H1 (cell line): ENCODE measurements at places on chromosomes 16 and 17.

DNA sequence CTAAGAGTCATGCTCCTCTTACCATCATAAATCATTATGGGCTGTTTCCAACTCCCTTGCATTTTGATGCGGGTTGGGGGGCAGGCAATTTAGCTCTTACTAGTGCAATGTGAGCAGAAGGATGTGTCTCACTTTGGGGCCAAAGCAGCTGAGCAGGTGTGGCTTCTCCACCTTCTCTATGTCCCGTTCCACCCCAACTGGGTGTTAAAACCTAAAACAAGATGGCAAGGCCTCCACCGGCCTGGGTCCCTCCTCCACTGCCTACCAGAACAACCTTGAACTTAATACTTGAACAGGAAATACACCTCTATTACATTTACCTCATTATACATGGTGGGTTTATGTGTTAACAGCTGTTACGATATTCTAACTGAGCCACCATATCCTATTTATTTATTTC lies 52.8 kb downstream of the TOX3 start:
- no peak for DNase-seq

- DNase-seq, result no peak
Measured at GRCh38 chr16:4709481-4709880, 16.1 kb downstream of the NUDT16L1 start.

DNA sequence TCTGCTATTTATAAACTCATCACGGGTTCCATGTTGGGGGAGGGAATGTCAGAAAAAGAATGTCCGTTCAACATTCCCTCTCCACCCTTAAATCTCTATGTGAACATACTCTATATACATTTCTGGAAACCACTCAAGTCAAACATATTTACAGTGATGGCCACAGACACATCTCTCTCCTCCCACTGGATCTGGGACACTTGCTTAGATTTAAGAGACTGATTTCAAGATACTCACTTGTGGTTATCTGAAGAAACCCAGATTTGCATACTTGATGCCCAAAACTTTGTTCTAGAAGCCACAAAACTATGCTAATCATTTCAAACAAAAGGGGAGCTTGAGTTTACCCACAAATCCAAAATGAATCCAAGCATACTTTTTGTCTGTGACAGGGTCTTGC lies 182.9 kb upstream of the SOX9 start:
- no peak for DNase-seq

DNA sequence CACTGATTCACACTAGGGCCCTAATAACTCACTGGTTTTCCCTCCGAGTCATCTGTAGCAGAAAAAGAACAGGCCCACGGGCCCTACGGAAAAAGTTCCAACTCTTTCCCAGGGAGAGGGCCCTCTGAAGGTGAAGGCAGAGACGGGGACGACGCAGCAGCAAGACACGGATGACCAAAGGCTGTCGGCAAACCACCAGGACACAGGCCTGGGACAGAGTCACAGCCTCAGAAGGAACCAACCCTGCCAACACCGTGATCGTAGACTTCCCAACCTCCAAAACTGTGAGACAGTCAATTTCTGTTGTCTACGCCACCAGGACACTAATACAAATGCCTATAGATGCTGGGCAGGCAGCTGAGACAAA lies 5.2 kb upstream of the SPHK1 start:
- no peak for DNase-seq

- DNase-seq, result no peak
Measured at GRCh38 chr17:33073416-33073815, 81.8 kb downstream of the SPACA3 start.

DNA sequence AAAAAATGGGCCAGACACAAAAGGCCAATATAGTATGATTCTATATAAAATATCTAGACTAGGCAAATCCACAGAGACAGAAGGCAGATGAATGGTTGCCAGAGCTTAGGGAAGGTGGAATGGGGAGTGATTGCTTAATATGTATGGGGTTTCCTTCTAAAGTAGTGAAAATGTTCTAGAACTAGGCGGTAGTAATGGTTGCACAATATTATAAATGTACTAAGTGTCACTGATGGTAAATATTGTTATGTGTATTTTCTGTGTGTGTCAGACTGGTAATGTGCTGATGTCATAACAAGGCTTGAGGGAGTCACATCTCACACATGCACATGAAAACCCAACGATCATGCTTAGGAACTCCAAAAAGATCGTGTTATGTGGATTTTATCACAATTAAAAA lies 106.9 kb upstream of the SIAH1 start:
- DNase-seq, result no peak

DNA sequence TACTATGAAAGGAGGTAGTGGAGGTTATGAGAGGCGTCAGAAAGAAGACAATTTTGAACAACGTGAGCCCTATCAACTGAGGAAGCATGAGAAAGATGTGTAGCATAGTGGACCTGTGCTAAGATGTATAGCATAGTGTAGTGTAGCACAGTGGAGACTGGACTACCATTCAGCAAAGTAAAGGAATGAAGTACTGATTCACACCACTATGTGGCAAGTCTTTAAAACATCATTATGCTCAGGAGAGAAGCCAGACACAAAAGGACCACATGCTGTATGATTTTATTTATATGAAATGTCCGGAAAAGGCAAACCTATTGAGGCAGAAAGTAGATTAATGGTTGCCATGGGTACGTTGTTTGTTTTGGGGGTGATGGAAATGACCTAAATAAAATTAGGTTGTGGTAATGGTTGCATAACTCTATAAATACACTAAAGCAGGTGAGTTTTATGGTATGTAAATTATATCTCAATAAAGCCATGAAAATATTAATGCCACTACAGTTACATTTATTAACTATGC lies 20.4 kb upstream of the XYLT1 start:
- DNase-seq, result no peak

- no peak for DNase-seq
Measured at GRCh38 chr16:65648101-65648500, 526.2 kb upstream of the CDH11 start.

GRCh38 chr16:2779151-2779920 lies 2.3 kb upstream of the ELOB start:
- no peak for DNase-seq

GRCh38 chr17:45411348-45412105 lies 21.1 kb downstream of the ARHGAP27 start:
- DNase-seq, result no peak

DNA sequence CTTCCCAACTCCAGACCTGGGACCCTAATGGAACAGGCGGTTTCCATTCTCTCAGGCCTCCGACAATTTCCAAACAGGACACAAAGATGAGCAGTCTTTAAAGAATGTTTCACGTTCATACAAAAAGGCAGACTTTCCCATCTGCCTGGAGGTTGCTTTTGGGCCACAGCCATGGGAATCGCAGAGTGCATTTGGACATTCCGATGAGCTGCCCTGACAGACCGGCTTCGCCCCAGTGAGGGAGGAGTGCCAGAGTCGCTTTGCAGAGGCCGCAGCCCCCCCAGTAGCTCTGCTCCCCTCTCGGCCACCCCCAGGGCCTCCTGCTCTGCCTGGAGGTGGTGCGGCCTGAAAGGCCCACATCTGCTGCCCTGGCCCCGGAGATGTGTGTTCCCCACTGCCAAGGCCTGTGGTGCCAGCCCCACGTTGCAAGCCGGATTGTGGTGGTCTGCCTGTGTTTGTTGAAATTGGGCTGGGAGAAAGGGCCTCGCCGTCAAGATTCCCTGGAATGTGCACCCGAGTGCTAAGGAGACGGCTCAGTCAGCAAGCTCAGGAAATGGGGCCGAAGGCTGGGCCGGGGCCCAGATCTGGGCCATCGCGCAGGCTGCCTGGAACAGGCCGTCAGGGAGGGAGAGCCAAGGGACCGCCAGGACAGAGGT lies 89.8 kb downstream of the C16orf95 start:
- DNase-seq, result no peak

GRCh38 chr17:45096141-45096540 lies 35.0 kb downstream of the NMT1 start:
- DNase-seq, result no peak

DNA sequence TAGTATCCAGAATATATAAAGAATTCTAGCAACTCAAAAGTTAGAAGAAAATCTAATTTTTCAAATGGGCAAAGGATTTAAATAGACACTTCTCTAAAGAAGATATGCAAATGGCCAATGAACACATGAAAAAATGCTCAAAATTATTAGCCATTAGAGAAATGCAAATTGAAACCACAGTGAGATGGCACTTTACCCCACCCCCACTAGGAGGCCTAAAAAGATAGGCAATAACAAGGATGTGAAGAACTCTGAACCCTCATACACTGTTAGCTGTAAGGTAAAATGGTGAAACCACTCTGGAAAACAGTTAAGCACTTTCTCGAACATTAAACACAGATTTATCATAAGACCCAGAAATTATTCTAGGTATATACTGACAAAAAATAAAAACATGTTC lies 71.4 kb upstream of the IRX6 start:
- DNase-seq, result no peak
